ENCODE measurements at places on chromosomes 1 and 21.

GRCh38 chr1:21902026-21903012 is 34.8 kb downstream of the HSPG2 start:
- no peak for DNase-seq

- no peak for DNase-seq
These were observed 30.1 kb downstream of the C21orf91 start for GRCh38 chr21:17789069-17789468.

- DNase-seq = no peak
These were observed 143.9 kb downstream of the CLIC6 start for GRCh38 chr21:34812504-34813265.

- DNase-seq = no peak
These were observed 339.5 kb downstream of the PLA2G4A start for GRCh38 chr1:187168297-187168696.

DNA sequence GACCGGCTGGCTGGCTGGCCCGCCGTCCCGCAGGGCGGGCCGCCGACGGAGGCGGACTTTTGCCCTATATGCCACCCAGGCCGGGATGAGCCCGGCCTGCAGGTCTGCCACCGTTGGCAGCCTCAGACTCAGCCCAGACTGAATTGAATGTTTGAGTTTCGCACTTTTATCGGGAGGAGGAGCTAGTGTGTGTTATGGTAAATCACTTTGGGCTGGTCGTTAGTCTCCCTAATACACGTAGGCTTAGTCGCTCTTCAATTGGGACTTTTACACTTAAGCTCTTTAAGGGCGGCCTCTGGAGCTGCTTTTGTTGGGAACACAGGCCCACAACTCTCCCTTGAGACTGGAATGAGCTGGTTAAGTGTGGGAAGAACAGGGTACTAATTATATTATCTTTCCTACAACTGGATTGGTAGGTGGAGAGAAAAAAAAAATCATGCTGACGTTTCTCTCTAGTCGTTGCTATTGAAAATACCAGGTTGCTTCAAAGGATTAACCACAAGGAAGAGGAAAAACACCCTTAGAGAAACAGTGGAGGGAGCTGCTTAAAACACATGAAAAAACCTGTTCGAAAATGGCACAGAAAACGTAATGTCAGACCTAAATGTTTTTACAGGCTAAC is 1.4 kb upstream of the IRF2BP2 start:
- no peak for DNase-seq

GRCh38 chr1:41525891-41526587 is 41.6 kb upstream of the EDN2 start:
- no peak for DNase-seq

DNA sequence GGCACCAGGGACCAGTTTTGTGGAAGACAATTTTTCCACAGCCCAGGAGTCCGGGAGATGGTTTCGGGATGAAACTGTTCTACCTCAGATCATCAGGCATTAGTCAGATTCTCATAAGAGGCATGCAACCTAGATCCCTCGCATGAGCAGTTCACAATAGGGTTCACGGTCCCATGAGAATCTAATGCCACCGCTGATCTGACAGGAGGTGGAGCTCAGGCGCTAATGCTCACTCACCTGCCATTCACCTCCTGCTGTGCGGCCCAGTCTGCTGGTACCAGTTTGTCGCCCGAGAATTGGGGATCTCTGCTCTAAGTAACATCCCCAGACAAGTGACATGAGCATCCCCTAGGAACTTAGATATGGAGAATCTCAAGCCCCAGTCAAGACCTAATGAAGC is 180.7 kb downstream of the COQ8A start:
- DNase-seq = no peak

Data from stimulated activated CD4-positive, alpha-beta T cell treated with anti-CD3 and anti-CD28 coated beads, Interleukin-1b, Interleukin-23, amount 100 ng/mL, for 1 hour (primary cell).